HT-29 (cell line): ENCODE measurements at places on chromosomes 7 and 10.

DNA sequence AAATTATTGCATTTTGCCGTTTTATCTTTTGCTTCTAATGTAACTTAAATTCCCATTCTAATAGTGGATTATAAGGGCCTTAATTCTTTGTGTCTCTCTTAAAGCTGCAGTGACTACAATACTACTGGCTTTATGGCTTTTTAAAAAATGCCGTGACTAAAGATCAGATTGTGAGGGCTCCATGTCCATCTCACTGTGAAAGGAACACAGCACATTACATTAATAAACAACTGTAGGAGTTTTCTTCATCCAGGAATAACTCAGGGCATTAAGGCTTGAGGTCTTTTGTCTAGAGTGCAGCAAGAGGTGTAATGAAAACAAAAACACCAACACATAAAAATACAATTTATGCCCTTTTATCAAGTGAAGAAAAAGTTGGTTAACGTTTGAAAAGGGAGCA, 205.3 kb downstream of the SKAP2 start:
- DNase-seq: no peak

DNA sequence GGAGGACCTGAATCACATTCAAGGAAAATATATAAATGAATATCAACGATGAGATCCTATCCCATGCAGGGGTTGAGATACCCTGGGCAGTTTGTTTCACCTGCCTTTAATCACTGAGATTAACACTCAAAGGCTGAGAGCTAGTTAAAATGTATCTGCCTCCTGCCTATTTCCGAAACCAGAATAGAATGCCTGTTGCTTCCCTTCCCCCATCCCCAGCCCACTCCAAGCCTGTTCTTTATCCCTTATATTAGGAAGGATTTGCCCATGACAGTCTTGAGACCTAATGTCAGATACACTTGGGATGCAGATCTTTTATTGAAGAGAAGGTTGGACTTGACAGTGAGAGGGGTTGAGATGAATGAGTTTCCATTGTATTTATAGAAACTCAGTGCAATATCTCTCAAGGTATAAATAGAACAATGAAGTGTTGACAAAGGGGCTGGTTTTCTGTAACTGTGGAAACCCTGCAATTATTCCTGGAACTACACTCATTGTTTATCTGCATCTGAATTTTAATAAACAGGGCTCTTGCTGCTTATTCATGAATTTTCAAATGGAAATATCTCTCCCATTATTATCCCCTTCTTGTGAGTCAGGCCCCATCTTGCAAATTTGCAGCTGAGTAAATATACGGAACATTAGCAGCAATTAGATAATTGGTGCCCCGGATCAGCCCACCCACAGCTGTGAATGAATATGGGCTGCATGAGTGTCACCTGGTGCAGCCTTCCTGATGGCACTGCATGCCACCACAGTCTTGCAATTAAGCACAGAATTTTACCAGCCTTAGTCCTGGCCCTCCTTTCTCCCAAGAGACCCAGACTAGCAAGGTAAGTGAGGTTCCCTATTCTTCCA, 66.7 kb downstream of the SORCS3 start:
- DNase-seq: no peak

- DNase-seq: no peak
Measured at GRCh38 chr7:38550836-38551235, 80.3 kb downstream of the AMPH start.

GRCh38 chr10:115827231-115828009, 445.6 kb downstream of the GFRA1 start:
- no peak for DNase-seq

DNA sequence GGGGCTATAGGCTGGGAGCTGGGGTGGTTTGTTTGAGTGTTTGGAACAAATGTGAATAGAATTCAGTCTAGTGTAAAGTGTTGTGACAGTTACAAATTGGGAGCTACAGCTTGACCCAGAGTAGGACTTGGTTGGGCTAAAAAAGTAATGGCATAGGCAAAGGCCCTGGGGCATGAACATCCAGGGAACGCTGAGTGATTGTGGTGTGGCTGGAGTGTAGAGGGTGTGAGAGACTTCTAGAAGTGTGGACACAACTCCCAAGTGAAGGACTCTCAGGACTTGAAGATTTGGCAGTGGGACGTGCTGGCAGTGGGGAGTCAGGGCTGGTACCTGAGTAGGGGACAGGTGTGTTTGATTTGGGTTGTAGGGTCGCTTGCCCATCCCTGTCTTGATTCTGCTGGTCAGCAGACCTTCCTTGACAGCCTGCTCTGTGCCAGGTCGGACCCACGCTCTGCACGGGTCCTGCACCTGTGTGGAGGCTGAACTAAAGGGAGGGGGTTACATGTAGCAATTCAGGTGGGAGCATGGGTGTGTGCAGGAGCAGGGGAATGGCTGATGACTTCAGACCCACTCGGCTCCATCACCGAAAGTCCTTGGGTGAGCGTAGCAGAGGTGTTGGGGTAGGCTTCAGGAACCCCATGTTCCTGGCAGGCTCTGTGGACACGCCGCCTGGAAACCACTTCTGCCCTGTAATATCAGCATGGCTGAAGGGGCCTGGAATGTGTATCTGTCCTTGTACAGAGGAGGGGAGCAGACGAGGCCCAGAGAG, 43.3 kb downstream of the ZMIZ1 start:
- no peak for DNase-seq

DNA sequence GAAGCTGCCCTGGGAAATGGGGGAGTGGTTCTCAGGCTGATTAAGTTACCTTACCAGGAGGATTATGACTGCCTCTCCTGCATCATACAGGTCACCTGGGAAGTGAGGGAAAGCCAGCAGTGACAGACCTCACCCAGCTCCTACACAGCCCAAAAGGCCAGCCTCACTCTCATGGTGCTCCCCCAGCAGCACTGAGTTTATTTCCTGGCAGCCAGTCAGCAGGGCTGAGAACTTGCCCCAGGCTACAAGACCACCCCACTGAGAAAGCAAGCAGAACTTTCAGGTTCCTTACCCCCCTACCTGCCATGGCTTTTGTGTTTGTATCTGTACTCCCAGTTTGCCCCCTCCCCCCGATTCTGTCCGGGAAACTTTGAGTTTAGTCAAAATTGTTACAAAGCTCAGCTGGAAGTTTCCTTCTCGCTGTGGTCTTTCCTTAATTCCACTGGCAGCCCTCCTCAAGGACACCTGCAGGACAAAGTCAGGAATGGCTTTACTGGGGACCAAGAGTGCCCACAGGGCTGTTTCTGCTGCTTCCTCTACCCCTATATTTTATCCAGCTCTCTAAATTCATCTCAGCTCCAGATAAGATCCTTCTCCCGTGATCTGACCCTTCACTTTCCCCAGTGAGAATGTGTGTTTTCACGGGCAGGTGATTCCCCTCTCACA, 649.8 kb upstream of the MBL2 start:
- no peak for DNase-seq
